Heart left ventricle (tissue), 16 donors: ENCODE measurements at places on chromosomes 1 and 21. TPM values are rescaled to one million over a fixed set of nuclear protein-coding genes. Genes with fewer than 3 reads are reported as not detected.

PLEKHA6 gene
- 5.2 TPM for polyA plus RNA-seq

AGRN gene
- polyA plus RNA-seq, result 11.8 TPM

PKLR gene
- not detected for polyA plus RNA-seq

LACTBL1 gene
- not detected for polyA plus RNA-seq

PLA2G2D gene
- not detected for polyA plus RNA-seq

GRCh38 chr21:28111151-28111619, 881.5 kb downstream of the LTN1 start:
- DNase-seq, result peak; percentile 70

- no peak for DNase-seq
Measured at GRCh38 chr1:208107425-208108212, 136.6 kb downstream of the PLXNA2 start.

DNA sequence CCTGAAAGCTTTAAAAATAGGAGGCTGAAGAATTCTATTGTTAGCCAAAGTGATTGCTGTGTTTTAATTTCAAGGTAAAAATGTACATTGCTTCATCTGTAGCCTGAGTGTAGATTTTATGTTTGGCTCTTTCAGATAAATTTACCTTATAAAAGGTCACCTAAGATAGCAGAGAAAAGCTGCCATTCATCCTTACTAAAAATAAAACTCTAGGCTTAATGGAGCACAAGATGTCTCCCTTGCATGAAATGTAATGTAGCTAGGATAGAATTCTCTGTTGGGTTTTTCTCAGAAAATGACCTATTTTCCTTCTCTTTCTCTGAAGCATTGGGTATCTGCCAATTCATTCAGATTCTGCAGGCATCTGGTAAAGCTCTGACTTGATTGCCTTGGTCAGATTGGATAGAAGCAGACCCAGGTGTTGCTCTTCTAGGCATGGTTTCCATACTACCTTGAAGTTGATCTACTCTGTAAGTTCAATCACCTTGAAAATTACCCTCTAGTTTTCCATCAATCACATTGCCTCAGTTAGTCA, 176.6 kb upstream of the GORAB start:
- no peak for DNase-seq

DNA sequence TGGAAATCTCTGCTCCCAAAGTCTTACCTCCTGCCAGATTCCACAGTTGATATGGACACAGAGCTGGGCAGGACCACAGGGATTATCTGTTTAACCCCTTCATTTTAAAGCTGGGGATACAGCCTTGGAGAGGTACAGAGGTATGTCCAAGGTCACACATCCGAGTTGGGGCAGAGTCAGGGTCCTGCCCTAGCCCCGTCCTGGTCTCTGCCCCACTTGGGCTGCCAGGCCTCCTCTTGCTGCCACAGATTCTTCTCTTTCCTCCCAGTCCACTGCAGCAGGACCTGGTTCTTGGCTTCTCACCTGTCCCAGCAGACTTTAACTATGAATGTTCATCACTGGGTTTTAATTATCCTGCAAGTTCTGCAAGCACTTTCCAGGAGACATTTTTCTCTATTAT, 258.3 kb downstream of the MATN1 start:
- DNase-seq, result peak; percentile 20

GRCh38 chr1:157136133-157136532, 2.1 kb downstream of the ETV3 start:
- DNase-seq, result no peak

DNA sequence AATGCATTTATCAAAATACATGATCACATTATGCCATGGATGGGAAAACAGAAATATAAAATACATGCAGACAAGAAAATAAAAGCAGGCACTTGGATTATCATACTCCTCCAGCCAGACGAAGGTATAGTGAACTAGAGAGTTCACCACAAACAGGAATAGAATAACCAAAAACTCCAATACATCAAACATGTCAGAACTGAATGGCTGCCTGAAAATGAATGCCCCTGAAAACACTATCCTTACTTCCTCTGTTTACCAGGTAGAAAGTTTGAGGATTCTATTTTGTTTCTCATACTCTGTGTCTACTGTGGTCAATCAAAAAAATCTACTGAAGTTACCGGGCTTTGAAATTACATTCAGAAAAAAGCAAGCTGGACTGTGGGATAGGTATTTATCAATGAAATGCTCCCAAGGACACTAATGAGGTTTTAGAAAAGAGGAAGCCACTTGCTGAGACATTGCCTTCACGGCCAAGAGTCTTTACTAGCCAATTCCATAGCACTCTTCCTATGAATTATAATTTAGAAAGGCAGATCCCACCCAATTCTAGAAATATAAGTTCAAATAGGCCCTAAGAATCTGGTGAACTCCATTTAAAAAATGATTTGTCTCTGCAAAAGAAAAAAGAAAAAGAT, 197.7 kb downstream of the SMYD3 start:
- DNase-seq, result no peak

DNA sequence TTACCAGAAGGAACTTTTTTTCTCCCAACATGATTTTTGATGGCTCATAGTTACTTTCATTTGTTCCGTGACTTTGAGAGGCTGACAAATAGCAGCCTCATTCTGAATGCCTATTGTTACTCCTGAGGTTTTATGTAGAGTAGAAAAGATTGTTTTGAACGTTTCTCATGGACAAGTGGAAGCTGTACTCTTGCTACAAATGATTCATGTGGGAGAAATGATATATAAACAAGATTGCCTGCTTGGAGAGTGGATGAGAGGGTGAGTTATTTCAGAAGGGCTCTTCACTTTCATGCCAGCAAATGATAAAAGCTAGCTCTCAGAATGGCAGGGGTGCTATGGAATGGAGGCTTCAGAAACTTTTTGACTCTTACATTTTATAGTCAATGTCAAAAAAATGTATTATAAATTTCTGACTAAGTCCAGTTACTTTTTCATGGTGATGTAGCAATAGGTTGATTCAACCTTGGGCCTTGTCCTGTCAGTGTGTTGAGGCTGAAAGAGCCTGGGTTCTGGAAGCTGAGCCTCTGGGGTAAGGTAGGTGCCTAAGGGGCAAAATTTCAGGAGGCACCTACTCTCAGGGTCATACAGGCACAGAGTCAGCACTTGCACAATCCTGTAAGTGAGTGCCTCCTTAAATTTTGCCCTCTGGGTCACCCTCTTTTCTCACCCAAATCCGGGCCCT, 19.4 kb downstream of the JUN start:
- no peak for DNase-seq
